B cell (primary cell): ENCODE measurements at places on chromosomes 11 and 22. TPM values are rescaled to one million over a fixed set of nuclear protein-coding genes. Genes with fewer than 3 reads are reported as not detected.

DNA sequence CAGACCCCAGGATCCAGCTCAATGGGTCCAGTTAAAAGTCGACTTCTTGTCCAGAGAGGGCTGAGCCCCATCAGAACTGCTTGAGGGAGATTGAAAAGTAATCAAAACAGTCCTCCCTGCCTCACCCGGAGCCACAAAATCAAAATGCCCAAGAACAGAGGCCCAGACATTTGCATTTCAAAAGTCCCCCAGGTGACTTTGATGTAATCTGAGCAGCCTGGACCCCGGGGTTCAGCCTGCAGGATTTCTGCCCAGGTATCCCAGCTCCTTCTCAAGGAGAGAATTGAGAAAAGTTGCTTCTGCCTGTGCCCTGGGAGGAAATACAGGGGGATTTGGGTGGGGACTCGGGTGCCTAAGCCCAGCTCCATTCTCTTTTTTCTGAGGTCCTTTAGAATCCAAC, 1385.0 kb downstream of the TBC1D22A start:
- DNase-seq: no peak

- no peak for DNase-seq
Measured at GRCh38 chr11:62863687-62864335, 16.9 kb upstream of the SLC3A2 start.

GRCh38 chr11:68528630-68529029, 68.1 kb downstream of the PPP6R3 start:
- DNase-seq: peak; percentile 32

GRCh38 chr11:121500717-121501116, 48.0 kb upstream of the SORL1-AS1 start:
- no peak for DNase-seq

- no peak for DNase-seq
Measured at GRCh38 chr22:28894334-28894733, 11.0 kb downstream of the ZNRF3 start.

- DNase-seq: no peak
Measured at GRCh38 chr11:34953955-34954354, 37.5 kb downstream of the PDHX start.

BRSK2 gene
- 0.79 and 1.5 TPM in 2 replicates for total RNA-seq

- no peak for DNase-seq
Measured at GRCh38 chr22:45163099-45163450, 650 bp upstream of the NUP50 start.

CHRDL2 gene
- total RNA-seq: not detected in 2 replicates

- no peak for DNase-seq
Measured at GRCh38 chr11:79626135-79627075, 185.6 kb upstream of the TENM4 start.

- DNase-seq: no peak
Measured at GRCh38 chr11:83508804-83509203, 222.6 kb upstream of the CCDC90B start.

DNA sequence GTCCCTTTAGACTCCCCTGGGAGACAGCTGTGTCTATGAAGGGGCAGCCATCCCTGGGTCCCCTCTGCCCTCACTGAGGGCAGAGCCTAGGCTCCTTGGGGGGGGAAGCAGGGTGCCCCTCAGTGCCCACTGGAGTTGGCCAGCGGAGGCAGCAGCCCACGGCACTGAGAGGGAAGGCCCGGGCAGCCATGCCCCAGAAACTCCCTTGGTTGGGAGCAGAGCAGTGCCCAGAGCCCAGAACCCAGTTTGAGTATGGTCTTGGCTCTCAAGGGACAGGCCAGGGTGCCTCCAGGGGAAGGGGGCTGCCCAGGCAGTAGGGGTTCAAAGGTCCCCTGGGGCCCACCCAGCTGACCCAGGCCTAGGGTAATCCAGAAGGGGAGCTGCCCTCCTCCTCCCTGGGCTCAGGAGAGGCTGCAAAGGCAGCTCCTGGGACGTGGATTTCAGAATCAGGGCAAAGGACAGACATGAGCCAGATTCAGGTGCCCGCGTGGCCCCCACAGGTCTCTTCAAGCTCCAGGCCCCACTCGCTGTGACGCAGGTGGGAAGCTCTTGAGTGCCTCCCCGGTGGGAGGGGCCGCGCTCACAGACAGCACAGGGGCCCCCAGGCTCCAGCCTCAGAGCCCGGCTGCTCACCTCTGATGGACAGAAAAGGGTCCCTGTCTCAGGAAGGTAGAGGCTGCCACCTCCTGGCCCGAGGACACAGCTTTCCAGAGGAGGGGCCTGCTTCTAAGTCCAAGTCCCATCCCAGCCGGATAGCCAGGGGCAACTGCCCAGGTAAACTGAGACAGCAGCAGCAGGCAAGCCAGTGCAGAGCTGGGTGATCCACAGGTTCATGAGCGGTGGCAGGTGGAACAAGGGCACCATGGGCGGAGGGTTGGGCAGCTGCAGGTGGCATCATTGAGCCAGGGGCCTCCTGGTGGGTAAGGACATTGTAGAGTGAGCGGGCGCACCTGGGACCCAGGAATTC, 2.6 kb downstream of the C11orf21 start:
- peak; percentile 52 for DNase-seq

DNA sequence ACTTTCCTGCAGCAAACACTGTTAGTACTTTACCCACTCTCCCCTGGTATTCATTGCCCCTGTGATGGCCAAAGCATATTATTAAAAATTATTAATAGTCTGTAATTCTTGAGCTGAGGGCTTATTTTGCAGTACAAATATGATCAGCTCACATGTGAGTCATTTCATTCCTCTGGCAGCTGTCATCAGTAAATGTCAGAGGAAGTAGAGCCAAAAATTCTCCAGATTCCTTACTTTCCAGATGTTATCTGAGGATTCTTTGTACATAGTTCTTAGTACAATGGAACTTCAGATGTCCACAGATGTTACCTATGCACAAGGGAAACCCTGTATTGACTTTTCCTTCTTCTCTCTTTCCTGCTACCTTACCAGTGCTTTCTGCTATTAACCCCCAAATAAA, 12.5 kb downstream of the OR5B3 start:
- no peak for DNase-seq

CELF1 gene
- 153 and 167 TPM in 2 replicates for total RNA-seq

B3GAT1 gene
- not detected in 2 replicates for total RNA-seq

DNA sequence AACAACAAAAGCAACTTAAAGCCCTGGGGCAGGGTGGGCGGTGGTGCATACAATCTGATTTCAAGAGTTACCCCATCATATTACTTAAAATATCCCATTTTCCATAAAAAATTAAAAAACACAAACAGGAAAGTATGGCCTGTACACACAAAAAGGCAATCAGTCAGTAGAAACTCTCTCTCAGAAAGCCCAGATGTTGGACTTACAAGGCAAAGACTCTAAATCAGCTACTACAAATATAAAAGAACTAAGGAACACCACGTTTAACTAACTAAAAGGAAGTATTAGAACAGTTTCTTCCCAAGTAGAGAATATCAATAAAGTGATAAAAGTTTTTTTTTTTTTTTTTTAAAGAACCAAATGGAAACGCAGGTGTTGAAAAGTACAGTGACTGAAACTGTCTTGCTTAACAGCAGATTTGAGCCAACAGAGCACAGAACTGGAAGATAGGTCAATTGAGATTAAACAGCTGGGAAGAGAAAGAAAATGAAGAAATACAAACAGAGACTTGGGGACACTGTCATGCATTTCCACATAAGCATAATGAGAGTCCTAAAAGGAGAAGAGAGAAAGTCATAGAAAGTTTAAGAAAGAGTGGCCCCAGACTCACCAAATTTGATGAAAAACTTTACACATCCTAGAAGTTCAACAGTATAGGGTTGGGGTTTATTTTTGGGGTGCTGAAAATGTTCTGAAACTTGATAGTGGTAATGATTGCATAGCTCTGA, 8.6 kb downstream of the SC5D start:
- no peak for DNase-seq

- DNase-seq: no peak
Measured at GRCh38 chr11:67120456-67120855, 1.4 kb downstream of the KDM2A start.

ADORA2A gene
- total RNA-seq: 45.4 and 49.3 TPM in 2 replicates

C11orf42 gene
- total RNA-seq: not detected in 2 replicates

GRCh38 chr11:62124186-62125113, 639 bp downstream of the INCENP start:
- DNase-seq: no peak

DNA sequence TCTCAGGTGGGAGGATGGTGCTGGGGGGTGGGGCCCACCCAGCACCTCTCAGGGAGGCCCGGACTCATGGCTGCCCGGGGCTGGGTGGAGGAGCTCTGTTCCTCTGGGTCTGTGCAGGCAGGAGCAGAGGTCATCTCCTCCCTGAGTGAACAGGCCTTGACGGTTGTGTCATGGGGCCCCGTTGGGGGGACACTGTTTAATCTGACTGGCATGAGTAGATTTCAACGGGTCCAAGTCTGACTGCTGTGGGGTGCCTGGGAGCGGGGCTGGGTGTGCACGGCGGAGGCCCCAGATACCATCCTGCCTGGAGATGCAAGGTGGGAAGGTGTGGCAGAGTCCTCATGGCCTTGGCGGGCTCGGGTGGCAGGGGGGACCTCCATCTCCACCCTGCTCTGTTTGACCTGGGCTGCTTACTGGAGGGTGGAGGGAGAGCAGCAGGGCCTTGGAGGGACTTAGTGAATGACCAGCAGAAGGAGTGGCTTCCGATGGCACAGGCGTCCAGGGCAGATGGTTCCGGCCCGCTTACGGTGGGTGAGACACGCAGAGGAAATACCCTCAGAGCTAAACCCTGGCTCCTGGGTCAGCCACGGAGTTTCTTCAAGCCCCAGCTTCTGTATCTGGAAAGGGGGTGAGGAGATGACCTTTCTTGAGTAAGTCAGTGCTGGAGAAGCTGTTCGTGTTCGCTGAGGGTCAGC, 48.7 kb downstream of the SMIM38 start:
- DNase-seq: no peak

GRCh38 chr11:45280449-45280848, 5.7 kb downstream of the SYT13 start:
- DNase-seq: no peak

DNA sequence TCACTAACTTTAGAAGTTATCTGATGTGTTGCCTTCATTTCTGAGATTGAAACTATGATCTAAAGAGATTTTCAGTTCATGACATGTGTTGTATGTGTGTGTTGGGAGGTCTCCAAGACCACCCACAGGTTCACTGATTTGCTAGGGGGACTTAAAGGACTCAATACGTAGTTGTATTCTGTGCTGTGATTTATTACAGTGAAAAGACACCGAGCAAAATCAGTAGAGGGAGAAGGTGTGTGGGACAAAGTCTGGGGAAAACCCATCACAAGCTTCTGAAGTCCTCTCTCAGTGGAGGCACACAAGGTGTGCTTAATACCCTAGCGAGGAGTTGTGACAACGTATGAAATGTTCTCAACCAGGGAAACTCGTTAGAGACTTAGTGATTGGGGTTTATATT, 35.6 kb downstream of the RNF169 start:
- peak; percentile 39 for DNase-seq

DNA sequence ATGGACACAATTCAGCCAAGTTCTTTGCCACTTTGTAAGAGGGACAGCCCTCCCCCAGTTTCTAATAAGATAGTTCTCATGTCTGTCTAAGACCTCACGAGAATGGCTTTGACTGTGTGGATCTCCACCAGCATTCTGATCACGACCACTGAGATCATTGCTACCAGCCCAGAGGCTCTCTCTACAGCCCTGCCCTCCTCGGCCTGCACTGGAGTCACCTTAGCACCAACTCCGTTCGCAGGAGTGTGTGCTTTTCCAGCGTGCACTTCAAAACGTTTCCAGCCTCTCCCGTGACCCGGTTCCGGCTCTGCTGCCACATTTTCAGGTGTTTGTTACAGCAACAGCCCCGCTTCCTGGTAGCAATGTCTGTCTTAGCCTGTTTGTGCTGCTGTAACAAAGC, 26.2 kb downstream of the TSPAN32 start:
- DNase-seq: no peak
